ENCODE measurements at places on chromosomes 16 and 17.

GRCh38 chr17:72381597-72382397 is 261.0 kb downstream of the SOX9 start:
- no peak for DNase-seq

DNA sequence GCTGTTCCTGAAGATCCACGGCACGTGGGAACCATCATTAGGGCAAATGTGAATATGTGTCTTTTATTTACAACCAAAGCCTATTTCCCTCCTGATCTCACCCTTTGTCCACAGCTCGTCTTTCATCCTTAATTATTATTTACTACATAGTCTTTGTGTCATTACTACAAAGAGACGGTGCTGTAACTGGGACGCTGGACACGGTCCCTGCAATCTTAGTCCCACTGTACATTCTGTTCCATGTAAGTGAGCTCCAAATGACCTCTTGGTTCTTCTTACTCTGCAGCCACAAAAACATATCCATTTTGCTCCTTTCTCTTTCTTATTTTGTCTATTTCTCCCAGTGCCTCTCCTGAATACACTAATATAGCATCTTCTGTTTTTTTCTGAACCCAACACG is 12.7 kb upstream of the KRT23 start:
- no peak for DNase-seq

DNA sequence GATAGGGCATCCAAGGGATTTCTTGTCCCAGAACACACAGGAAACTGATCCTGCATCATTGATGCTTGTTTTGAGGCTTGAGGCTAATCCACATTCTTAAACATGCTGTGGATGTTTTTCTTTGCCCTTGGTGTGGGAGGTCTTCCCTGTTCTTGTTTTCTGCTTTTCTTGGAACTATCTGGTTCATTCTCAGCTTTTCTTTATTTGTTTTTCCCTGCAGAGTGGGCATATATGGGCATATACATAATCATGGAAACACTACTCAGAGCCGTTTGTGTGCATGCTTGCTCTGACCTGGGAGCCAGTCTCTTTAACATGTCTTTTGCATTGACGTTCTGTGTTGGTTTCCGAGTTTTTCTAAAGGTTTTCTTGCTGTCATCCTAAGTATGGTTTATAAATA is 300.0 kb downstream of the SNX29 start:
- no peak for DNase-seq

DNA sequence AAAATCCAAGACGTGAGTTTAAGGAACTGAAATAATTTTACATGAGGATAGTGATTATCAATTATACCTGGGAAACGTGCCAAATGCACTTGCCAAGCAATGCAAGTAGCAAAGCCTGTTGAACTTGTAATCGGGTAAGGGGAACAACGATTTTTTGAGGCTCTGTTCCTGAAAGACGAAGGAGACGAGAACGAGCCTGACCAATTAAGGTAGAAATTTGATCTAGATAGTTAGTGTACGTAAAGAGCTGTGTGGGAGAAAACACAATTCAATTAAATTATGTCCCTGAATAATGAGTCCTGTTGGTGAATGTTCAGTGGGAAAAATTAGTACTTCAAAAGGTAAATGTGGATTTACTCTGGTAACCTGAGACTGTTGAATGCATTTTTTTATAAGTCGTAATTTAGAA is 17.7 kb upstream of the KCTD5 start:
- no peak for DNase-seq

GRCh38 chr16:56336711-56337110 is 88.6 kb downstream of the AMFR start:
- DNase-seq, result no peak

- no peak for DNase-seq
Observed at GRCh38 chr17:77489893-77490255, 349.1 kb downstream of the SEC14L1 start.

- DNase-seq, result no peak
Observed at GRCh38 chr17:78599419-78599818, 22.2 kb upstream of the DNAH17 start.

DNA sequence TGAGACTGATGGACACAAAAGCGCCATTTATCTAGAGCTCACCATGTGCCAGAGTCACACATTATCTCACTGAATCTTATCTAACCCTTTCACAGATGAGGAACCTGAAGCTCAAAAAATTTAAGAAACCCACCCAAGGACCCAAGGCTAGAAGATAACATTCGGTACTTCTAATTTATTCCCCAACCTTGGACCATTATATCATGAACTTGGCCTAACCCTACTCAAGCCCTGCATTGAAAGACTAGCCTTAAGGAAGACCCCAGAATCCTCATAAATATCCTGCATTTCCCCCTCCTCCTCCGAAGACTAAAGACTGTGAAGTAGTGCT is 548 bp upstream of the DYNC1LI2 start:
- no peak for DNase-seq

- DNase-seq, result no peak
Observed at GRCh38 chr17:28702026-28702751, 9.5 kb downstream of the PROCA1 start.

DNA sequence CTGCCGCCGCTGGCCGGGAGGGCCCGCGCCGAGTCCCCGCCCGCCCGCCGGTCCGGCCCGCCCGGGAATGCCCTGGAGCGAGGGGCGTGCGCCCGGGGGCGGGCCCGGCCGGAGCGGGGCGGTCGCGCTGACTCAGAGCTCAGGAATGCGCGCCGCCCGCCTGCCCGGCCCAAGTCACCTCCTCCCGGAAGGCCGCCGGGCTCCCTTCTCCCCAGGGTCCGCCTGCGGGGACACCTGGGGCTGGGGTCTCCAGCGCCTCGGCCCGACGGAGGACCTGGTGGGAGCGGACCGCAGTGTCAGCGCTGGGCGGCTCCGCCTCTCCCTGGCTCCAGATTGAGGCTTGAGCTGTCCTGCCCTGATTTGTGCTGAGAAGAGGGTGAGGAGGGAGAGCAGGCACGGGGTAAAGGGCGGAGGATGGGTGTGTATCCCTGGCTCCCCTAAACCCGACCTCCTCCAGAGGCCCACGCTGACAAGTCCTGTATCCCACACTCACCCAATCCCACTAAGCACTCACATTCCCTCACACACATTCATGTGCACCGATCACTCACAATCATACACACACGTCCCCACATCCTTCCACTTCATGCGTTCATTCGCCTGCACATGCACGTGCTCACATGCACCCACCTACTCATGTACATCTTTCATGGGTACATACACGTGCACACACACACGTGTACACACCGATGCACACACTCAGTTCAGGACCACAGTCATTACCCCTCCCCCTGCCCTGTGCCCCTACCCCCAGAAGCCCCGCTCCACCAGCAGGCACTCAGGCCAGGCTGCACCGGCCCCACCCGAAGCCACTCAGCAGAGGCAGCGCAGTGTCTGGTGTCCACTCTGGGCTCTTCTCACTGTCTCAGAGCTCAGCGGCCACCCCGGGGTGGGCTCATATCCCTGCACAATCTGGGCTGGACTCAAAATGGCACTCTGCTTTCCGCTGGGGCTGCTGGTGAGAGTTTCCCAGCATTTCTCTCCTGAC is at the start of gene RHBDF1:
Gene RHBDF1, minus strand, starts transcription at position 71 of the 988 bp plus-strand sequence. CDS start 7,616 bp downstream, outside the sequence.
- DNase-seq, result no peak

GRCh38 chr17:67993153-67993997 is 2.9 kb downstream of the C17orf58 start:
- peak; percentile 47 for DNase-seq

- DNase-seq, result no peak
Observed at GRCh38 chr16:86580791-86581170, 2.4 kb downstream of the FOXL1 start.

GRCh38 chr16:9874219-9874618 is 308.0 kb downstream of the GRIN2A start:
- no peak for DNase-seq

DNA sequence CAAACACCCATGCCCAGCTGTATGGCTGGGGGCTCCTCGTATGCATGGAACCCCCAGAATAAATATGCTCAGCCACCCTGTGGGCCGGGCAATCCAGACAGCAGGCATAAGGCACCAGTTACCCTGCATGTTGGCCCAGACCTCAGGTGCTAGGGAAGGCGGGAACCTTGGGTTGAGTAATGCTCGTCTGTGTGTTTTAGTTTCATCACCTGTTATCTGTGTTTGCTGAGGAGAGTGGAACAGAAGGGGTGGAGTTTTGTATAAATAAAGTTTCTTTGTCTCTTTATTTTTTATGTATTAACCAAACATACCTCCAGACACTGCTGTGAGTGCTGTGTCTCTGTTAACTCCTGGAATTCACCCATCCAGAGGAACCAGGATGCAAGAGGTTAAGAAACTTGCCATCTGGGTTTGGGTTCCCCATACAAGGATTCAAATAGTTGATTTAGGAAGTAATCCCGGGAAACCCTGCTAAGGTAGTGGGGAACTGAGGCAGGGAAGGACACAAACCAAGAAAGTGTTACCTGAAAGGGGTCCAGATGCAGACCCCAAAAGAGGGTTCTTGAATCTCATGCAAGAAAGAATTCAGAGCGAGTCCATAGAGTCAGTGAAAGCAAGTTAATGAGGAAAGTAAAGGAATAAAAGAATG is 37.4 kb upstream of the IL21R start:
- DNase-seq, result no peak

- DNase-seq, result no peak
Observed at GRCh38 chr17:40554646-40555295, 10.5 kb downstream of the CCR7 start.

- DNase-seq, result no peak
Observed at GRCh38 chr17:79294459-79295071, 219.9 kb downstream of the ENGASE start.

DNA sequence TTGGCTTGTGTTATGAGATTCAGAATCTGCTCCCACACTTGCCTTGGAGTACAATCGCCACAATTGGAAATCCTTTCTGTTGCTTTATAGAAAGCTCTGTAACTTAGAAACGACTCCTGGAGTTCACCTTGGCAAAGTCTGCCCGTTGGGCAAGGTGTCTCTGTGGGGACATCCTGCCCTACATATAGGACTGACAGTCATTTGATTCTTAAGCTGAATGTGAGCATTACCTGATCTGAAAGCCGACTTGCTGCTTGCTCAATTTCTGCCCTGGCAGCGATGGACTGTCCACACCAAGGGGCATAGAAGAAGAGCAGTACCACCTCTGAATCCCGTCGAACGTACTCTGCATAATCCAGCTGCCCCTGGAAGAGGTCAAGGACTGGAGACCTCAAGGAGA is 6.9 kb downstream of the TXNDC11 start:
- DNase-seq, result no peak

GRCh38 chr17:6098050-6098822 is 28.1 kb downstream of the WSCD1 start:
- no peak for DNase-seq

DNA sequence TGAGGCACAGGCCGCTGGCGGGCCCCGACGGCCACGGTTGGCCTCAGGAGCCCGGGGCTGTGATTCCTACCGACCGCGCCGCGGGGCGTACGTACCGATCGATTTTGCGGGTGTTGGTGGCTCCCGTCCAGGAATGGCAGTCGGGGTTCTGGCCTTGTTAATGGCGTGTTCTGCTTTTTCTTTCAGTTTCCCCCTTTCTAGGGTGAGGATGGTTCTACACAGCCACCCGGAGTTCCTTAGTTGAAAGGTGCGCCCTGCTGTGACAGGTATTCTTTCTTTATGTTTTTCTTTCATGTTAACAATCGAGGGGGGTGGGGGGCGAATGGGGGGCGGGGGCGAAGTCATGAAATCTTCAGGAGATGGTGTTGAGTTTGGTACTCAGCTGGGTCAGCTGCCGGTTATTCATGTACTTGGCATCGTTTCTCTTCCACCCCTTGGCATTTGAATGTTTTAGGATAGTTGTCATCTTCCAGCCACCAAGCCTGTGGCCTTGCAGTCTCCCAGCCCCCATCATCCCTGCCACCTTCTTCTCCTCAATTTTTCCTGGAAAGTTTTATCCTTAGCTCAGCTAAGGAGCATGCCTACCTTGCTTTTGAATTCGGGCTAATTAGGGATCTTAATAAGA is 802 bp downstream of the CYLD start:
- no peak for DNase-seq

DNA sequence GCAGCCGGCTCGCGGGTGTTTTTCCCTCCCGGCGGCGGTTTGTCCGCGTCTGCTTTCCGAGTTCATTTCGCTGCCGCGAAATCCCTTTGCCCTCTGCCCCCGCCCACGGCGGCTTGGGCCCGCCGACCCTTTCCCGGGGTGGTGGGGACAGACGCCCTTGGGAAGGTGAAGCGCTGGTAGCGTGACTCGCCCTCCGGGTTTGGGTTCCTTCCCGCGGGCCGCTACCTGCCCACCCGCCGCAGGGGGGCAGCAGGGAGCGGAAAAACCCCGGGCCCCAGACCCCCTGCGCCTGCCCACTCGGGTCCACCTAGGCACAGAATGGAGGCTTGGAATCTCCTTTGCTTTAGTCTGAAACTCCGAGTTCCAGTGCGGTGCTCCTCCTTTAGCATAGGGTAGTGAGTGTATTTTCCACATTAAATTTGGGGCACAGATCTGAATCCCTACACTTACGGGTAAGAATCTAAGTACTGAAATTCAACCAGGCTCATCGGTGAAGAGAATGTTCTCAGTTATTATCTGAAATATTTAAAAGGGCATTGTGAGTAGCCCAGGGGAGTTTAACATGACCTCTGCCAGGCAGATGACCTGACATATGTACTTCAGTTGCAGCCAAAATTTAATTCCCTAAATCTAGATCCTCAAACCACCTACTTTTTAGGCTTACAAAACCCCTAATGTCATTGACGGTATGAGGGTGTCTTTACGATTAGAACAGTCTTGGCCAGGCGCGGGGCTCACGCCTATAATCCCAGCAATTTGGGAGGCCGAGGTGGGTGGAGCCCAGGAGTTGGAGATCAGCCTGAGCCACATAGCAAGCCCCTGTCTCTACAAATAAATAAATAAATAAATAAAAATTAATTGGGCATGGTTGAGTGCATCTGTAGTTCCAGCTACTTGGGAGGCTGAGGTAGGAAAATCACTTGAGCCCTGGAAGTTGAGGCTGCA is 1.0 kb downstream of the NME2 start:
- peak; percentile 62 for DNase-seq

DNA sequence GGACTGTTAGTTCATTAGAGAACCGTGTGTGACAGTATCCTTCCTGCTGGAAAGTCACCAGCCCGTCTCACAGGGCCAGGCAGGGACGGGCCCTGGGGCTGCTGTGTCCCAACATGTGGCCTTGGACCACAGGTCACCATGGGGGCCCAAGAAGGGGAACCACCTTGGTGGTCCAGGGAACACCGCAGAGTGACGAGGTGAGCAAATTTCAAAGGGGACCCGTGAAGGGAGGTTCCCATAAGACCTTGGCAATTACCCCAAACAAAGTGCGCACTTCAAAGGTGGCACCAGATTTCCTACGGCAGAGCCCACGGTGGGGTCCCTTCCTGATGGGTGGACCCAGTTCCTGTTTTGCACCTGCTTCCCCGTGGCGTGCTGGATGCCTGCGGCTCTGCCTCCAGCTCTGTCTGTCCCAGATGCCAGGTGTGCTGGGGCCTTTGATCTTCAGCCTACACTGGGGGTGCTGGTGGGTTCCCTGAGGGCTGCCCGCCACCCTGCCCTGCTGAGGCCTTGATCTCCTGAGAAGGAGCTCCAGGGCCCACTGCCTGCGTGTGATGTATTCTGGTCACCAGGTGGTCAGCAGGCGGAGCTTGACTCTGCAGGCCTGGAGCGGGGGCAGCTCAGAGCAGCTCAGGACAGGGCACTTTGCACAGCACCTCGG is 27.0 kb downstream of the SLC7A5 start:
- no peak for DNase-seq

- peak; percentile 52 for DNase-seq
Observed at GRCh38 chr16:86563469-86564345, 2.9 kb upstream of the FOXC2 start.

GRCh38 chr17:76515274-76515949 is 14.2 kb upstream of the RHBDF2 start:
- DNase-seq, result peak; percentile 50

GRCh38 chr17:30344283-30345088 is 10.6 kb upstream of the TMIGD1 start:
- DNase-seq, result no peak

All from stimulated activated CD8-positive, alpha-beta memory T cell treated with anti-CD3 and anti-CD28 coated beads, Interleukin-15, amount 100 ng/mL, for 24 hours (primary cell).